ENCODE measurements at places on chromosomes 5 and 9.

GRCh38 chr5:57215629-57216195 is 41.9 kb downstream of the GPBP1 start:
- no peak for DNase-seq

DNA sequence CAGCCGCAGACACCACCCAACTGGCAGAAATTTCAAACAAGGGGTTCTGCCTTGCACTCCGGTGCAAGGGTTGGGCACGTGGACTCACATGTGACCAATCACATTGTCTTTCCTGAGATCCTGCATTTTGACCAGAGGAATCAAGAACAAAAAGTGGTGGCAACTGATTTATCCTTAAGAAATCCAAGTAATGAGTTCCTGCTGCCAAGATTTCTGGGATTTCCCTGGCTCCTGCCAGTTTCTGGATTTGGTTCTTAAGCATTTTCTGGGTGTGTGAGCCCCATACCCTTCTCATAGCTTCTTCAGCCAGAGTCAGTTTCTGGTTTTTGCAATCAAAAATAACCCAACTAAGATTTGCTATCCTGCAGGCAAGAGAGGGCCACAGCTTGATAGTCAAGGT is 17.4 kb upstream of the KCNIP1 start:
- DNase-seq, result no peak

- DNase-seq, result no peak
These were observed 48.3 kb downstream of the WHRN start for GRCh38 chr9:114456929-114457328.

- no peak for DNase-seq
These were observed 35.3 kb upstream of the POMT1 start for GRCh38 chr9:131467214-131467935.

- no peak for DNase-seq
These were observed 25.2 kb upstream of the PITX1 start for GRCh38 chr5:135059000-135059923.

DNA sequence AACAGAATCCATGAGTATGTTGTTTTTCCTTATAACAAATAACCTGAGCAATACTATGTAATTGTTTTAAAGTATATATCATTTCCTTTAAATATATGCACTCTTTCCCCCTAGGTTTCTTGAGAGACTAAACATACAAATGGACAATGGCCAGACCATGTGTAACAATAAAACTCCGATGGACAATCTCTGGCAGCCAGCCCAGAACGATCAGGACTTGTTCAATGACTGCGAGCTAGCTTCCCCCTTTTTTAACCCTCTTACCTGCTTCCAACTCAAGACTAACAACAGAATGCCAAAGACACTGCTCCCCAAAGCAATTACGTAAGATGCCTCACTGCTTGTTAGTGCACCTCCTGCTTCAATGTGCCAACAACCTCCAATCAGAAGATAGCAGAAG is 94.9 kb downstream of the HTR4 start:
- no peak for DNase-seq
